ENCODE measurements at places on chromosomes 2 and 18. TPM values are rescaled to one million over a fixed set of nuclear protein-coding genes. Genes with fewer than 3 reads are reported as not detected.

Gene DSC3
- total RNA-seq: 0.32 TPM

Gene IL36G
- not detected for total RNA-seq

Gene TMSB10
- 1,274 TPM for total RNA-seq

Gene PDCL3
- 24.9 TPM for total RNA-seq

Gene DHRS9
- total RNA-seq: 0.48 TPM

Gene SLC20A1
- 43.6 TPM for total RNA-seq

Gene FLACC1
- 2.4 TPM for total RNA-seq

Gene TCF23
- total RNA-seq: 5.0 TPM

Gene TMEM198
- total RNA-seq: 3.0 TPM

Gene MYCN
- total RNA-seq: 0.88 TPM

Gene COLEC11
- total RNA-seq: 3.8 TPM

All from posterior vena cava (tissue), 2 donors.